G401 (cell line): ENCODE measurements at places on chromosomes 6 and 20. TPM values are rescaled to one million over a fixed set of nuclear protein-coding genes. Genes with fewer than 3 reads are reported as not detected.

The KIAA0408 gene
- 0.49 TPM in 1 of 2 replicates, not detected in the other for total RNA-seq

The SLC22A7 gene
- total RNA-seq, result not detected in 2 replicates

The SHLD1 gene
- total RNA-seq, result 1.4 and 3.2 TPM in 2 replicates

The CARMIL1 gene
- total RNA-seq, result 0.20 and 0.37 TPM in 2 replicates

The STX7 gene
- total RNA-seq, result 1.4 and 3.5 TPM in 2 replicates

The STMN3 gene
- total RNA-seq, result 179 and 180 TPM in 2 replicates

The TMEM151B gene
- total RNA-seq, result 14.3 and 14.6 TPM in 2 replicates

The LY6G6C gene
- not detected in 2 replicates for total RNA-seq

DNA sequence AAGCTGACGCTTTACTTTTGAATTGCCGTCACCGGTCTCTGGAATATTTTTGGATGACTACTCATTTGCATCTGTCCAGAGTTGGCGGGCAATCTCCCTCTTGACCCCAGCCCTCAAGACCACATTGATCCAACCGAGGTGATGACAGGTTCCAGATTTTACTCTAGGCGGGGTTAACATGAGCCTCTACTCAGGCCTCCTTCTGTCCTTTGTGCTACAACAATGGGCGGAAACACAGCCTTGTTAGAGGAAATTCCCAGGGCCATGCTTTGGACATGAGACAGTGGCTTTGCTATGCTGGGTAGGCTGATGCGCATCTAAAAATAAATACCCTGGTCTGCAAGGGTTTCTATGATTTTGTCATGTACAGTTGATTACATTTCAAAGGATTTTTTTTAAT lies 27.0 kb upstream of the ADGRF5 start:
- DNase-seq, result no peak

GRCh38 chr6:2378891-2379652 lies 133.7 kb upstream of the GMDS start:
- DNase-seq, result no peak

- DNase-seq, result no peak
Observed at GRCh38 chr6:75424618-75425548, 68.7 kb downstream of the FILIP1 start.

DNA sequence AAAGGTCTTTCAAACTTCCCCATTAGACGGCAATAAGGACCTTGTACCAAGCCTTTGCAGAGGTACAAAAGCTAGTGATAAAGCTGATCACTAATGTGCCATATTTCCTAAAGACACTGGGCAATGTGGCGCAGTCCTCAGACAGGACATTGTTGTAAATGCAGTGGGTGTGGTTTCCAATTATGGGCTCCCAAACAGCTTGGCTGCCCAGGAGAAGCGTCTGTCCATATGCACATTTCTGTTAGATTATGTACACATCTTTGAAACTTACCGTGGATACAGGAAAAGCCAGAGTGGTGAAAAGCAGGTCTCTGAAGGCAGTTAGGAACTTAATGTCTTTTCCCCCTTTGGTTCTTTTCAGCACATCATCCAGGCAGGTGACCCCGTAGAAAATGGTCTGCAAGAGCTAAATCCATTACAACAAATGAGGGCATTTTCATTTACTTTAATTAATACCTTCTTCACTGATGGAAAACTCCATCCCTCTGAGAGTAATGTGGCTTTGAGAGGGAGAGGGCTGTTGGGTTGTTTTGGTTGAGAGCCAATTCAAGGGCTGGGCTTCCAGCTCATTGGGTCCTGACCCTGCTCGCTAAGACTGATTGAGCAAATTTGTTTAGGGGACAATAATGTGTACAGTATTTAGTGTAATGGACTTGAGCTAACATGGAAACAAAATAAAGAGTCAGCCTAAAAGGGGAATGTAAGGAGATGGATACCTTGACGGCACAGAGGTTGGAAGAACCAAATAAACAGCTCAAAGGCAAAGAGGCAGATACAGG lies 10.4 kb downstream of the ADTRP start:
- no peak for DNase-seq

GRCh38 chr20:37346236-37346534 lies 245 bp downstream of the SRC start:
- no peak for DNase-seq

DNA sequence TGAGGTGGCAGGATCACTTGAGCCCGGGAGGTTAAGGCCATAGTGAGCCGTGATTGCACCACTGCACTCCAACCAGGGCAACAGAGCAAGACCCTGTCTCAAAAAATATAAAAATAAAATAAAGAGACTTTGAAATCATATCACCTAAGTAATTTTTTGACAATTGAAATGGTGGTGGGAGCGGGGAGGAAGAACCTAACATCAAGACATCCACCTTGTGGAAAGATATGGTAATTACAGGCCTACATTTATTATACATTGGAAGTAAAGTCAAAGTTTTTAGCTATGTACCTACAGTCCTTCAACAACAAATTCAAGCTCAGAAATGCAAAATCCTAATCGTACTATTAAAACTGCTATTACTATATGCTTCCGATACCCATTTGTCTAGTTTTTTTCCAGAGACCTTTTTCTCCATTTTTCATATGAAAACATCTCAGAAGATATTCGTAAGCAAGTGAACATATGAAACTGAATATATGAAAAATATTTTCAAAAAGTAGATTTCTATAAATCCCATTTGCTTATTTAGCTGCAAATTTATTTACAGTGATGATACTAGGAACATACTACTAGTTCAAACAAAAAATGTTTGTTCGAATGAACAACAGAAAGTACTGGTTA lies 83.3 kb downstream of the SYCP2 start:
- peak; percentile 63 for DNase-seq
